ENCODE measurements at places on chromosomes 5 and 9. TPM values are rescaled to one million over a fixed set of nuclear protein-coding genes. Genes with fewer than 3 reads are reported as not detected.

GRCh38 chr5:138482638-138483037 is 17.4 kb downstream of the EGR1 start:
- no peak for DNase-seq

DNA sequence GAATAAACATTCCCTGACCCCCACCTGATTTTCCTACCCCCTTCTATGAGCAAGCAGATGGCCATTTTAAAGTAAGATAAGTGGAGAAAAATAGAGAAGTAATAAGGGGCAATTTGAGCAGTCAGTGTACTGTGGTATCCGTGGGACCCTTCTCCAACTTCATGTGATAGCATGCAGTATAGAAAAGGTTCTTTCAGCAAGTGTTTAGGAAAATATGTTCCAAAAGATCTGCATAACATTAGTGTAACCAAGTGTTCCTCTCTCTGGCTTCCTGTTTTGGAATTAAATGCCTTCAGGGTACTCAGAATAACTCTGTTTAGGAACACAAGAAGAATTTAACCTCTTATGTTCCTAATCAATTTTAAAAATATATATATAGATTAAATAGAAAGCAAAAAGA is 134.9 kb downstream of the ATG10 start:
- no peak for DNase-seq

DNA sequence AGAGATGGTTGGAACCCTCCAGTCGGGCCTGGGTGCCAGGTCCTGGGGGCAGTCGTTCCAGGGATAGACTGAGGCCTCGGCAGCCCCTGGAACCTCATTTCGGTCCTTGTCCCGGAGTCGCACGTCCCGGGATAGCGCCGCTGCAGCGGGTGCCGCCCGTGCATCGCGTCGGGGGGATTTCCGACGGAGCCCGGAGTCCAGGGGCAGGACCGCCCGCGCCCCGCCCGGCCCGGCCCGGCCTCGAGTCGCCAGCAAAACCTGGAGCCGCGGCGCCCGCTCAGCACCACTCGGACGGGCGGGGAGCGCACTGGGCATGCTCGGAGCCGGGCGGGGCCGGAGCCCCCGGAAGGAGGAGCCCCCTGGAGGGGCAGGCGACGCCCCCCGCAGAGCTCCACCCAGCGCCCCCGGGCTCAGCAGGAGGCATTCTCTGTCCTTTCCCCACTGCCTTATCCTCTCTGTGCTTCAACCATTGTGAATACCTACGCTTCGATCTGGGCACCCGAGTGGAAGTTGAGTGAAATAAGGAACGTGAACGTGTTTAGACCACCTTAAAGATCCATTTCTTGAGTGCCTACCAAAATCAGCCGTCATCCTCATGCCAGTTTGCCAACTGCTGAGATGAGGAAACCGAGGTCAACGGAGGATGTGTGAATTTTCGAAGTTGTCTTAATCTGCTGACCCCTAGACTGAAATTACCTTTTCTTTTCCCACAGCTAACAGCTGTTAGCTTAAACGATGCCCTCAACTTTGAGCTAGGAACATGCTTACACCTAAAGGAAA is 1.7 kb upstream of the PTPN3 start:
- DNase-seq = no peak

GRCh38 chr5:78360674-78360923 is 182 bp downstream of the SCAMP1 start:
- no peak for DNase-seq

Gene CA9
- not detected for total RNA-seq

DNA sequence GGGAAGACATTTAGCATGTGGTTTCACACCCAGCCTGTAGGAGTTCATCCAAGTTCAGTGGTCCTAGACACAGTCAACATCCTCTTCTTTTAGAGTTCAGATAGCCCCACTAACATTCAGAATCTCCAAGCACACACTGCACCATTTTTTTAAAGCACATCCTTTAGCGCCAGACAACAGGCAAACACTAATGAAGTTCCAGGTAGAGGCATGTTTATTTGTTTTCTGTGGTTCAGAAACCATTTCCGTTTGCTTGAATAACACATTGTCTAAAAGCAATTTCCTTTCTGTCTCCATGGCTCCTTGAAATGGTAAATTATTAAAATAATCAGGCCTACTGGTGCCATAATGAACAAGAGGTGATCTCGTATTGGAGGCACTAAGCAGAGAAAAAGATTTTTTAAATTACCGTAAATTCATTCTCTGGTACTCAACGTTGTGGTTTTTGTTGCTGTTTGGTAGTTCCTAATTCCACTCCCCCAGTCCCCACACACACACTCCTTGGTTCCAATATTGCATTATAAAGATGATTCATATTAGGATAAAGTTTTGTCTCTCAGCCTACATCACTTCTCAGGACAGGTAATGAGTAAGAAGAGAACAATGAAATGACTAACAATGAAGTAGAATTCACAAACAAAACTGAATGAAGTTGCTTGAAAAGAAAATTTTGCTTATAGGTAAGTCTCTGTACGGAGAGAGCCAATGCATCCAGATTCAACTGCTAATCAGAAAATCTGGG is 153.1 kb downstream of the PCSK1 start:
- DNase-seq = no peak

Gene SLC6A3
- not detected for total RNA-seq

GRCh38 chr5:4518903-4519672 is 621.0 kb upstream of the ADAMTS16 start:
- no peak for DNase-seq

Gene ERGIC1
- 201 TPM for total RNA-seq

Gene PCDHA4
- not detected for total RNA-seq

Gene TAF1L
- not detected for total RNA-seq

DNA sequence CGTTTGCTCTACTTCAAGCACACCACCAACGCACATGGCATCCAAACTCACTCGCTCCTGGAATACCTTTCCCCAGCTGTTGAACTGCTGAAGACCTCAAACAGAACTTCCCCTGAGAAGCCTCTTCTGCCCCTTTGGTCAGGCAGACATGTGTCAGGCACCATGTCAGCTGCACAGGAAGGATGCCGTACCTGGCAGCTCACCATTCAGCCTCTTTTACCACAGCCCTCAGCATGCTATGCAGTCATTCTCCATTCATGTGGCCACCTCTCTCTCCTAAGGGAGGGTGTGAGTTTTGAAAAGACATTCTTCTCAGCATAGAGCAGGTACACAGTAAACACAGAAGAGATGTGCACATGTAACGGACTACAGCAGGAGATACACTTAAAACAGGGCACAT is 14.2 kb downstream of the IL4 start:
- DNase-seq = peak; percentile 18

Gene B4GALT1
- 43.7 TPM for total RNA-seq

DNA sequence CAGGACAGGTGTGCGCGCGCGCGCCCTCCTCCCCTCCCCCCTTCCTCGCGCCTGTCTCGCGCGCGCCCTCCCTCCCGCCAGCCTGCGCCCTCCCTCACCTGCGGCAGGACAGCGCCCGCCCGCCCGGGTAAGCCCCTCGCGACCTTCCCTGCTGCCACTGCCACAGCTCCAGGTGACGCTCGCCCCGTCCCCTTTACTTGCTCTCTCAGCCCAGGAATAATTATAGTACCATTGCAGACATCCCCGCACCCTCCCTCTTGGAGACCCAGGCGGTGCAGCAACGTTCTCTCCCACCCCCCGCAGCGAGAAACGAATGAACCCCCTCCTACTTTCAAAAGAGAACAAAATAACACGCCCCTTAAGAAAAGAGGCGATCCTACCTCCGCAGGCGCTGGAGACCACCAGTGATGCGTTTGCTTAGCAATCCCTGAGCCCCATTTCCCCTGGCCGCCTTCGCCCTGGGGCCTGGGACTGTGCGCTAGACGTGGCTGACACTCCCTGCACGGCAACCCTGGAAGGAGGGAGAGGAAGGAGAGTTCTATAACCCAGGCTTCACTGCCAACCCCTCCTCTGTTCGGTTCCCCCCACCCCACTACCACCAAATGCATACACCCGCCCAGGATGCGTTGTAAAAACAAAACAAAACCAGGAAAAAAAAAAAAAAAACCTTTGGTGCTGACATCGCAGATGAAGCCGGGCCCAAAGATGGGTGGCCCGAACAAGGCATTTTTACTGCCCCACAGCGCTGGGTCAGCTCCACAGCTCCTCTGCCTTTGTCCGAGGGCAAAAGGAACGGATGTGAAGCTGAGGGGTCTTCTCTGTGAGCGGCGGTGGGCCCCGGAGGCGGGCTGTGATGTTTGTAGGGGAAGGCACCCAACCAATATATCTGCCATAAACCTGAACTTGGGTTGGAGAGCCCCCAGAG is 5.6 kb upstream of the PURA start:
- peak; percentile 42 for DNase-seq

- DNase-seq = no peak
These were observed 649.4 kb downstream of the CCDC171 start for GRCh38 chr9:16202221-16202620.
